ENCODE measurements at places on chromosomes 12 and 14.

- no peak for DNase-seq
Measured at GRCh38 chr14:51539571-51540037, 112.1 kb upstream of the FRMD6 start.

- no peak for DNase-seq
Measured at GRCh38 chr14:83300476-83301064, 1766.9 kb upstream of the SEL1L start.

DNA sequence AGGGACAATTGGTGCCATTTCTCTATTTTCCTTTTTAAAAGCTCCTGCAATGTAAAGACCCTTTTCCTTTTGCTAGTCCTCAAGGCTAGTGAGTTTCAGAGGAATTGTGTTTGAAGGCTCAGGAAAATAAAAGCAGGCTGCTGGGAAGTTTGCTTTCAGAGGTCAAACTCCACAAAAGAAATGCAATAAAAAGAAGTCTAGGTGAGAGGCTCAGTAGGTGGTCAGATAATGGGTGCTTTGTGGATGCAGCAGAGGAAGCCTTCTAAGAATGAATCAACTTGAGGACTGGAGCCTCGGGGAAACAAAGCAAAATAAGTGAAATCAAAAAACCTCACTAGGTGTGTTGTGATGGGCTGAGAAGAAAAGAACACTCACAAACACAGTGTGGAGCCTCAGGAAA is 10.3 kb downstream of the CCDC175 start:
- DNase-seq, result no peak

DNA sequence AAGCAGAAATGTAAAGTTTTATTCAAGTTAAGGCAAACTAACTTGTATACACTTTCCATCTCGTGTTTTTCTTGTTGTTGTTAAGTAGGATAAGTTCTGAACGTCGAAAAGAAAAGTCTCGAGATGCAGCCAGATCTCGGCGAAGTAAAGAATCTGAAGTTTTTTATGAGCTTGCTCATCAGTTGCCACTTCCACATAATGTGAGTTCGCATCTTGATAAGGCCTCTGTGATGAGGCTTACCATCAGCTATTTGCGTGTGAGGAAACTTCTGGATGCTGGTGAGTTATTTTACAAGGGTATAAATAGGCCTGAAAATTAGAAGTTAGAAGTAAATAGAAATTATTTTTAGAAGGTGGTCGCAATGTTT is 25.0 kb downstream of the HIF1A start:
- DNase-seq, result no peak

DNA sequence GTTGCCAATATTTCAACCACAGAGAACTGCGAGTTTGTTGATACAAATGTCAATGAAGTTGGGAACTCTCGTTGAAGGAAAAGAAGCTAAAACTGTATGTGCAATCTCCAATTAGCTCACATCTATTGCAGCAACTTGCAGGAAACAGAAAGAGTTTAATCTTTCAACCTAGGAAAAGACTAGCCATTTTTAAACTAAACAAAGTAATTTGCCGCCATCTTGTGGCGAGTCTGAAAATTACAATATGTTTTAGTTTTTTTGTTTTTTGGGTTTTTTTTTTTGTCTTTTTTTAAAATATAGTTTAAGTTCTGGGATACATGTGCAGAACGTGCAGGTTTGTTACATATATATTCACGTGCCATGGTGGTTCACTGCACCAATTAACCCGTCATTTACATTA is 131.2 kb upstream of the FOXG1 start:
- no peak for DNase-seq

GRCh38 chr14:101118233-101118632 is 214.7 kb upstream of the RTL1 start:
- no peak for DNase-seq

- no peak for DNase-seq
Measured at GRCh38 chr12:85424581-85425348, 144.7 kb downstream of the ALX1 start.

DNA sequence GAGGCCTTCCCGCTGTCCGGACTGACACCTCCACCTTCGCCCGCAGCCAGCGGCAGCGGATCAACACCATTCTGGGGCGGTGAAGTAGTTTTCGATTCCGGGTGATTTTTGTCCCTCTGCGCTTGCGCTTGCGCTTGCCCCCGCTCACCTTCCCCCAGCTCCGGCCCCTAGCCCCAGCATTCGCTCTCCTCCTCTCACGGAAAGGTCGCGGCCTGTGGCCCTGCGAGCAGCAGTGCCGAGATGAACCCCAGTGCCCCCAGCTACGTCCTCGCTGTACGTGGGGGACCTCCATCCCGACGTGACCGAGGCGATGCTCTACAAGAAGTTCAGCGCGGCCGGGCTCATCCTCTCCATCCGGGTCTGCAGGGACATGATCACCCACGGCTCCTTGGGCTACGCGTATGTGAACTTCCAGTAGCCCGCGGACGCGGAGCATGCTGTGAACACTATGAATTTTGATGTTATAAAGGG is 22.7 kb upstream of the SRGAP1 start:
- DNase-seq, result no peak

DNA sequence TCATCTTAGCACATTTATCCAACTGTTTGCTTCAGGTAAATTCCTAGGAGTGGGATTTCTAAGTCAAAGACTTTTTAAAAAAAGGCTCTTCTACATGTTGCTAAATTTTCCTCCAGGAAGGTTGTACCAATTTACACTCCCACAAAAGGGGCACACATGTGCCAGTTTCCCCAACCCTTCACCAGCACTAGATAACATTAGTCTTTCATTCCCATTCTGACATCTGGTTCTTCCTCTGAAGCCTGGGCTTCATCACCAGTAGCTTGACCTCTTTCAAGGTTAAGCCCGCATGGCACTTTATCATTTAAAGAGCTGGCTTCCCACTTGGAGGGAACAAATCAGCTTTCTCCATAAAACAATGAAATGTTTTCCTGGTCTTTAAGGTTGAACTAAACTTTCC is 168.4 kb downstream of the MYRFL start:
- DNase-seq, result no peak

DNA sequence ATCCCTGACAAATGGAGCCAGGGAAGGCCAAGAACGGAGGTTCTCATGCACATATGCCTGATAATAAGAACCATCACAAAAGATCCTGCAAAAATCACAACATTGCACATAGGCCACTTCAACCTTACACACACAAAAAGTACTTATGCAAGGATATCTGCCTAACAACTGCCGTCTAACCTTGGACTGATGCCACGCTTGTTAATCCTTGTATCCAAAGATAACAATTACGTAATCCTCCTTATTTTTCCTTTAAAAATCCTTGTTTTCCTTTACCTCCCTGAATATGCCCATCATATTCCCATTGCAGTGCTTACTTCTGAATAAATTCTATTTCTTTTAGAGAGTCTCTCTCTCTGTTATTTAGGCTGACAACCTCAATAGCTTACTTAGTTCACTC is 59.5 kb downstream of the TMEM116 start:
- DNase-seq, result no peak

DNA sequence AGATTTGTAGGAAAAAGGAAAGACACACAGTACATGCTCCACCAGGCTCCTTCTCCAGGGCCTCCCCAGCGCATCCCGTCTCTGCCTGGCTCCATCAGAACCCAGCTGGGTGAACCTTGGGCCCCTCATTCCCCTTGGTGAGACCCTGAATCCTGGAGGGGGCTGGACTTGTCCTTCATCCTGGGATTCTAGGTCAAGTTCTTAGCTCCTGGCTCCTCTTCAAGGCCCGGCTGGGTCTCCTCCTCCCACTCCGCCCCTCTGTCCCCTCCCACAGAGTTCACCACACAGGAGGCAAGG is 49.2 kb downstream of the PSMA6 start:
- no peak for DNase-seq

DNA sequence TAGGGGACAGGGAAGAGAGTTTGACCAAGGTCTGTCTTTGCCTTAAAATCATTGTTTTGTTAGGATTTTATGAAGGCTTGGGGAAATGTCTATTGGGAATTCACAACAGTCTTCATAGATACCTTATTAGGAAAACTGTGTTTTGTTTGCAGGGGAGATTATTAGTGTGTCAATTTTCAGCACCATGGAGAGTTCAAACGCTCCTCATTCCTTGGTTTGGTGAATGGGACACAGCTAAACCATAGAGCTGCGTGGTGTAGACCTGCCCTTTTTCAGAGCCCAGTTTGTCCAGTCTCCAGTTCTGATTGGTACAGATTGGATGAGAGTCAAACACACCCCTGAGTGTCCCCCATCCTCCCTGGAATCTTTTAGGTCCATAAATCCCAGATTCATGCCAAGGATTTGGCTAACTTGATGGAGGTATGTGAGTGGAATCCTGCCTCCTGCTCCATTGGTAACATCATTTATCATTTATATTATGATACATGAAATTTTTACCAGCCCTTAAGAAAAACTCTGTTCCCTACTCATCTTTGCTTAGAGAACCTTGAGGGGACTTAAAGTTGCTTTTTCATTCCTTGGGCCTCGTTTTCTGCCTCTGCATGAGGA is 12.0 kb downstream of the NGDN start:
- DNase-seq, result no peak

DNA sequence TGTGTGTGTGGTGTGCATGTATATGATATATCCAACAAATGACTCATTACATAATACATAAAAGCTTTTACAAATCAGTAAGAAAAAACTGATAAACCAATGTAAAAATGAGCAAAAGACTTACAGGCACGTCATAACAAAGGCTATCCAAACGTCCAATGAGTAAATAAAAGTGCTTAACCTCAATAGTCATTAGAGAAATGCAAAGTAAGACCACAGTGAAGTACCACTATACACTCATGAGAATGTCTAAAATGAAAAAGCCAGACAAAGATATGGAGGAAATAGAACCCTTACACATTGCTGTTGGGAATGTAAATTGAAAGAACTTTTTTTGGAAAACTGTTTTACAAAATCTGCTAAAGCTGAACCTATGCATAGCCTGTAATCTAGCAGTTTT is 7.8 kb downstream of the ABCD2 start:
- DNase-seq, result no peak

DNA sequence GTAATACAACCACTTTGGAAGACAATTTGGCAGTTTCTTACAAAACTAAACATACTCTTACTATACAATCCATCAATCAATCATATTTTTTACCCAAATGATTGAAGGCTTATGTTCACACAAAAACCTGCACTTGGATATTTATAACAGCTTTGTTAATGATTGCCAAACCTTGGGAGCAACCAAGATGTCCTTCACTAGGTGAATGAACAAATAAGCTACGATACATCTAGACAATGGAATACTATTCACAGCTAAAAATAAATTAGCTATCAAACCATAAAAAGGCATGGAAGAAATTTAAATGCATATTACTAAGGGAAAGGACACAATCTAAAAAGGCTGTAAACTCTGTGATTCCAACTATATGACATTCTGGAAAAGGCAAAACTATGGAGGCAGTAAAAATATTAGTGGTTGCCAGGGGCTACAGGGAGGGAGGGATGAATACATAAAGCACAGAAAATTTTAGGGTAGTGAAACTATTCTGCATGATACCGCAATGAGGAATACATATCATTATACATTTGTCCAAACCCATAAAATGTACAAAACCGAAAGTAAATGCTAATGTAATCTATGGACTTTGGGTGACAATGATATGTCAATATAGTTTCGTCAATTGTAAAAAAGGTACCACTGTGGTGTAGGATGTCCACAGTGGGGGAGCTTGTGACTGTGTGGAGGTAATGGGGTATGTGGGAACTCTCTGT is 70.5 kb downstream of the GPR65 start:
- no peak for DNase-seq

- no peak for DNase-seq
Measured at GRCh38 chr12:120563495-120563894, 17.7 kb downstream of the POP5 start.

- no peak for DNase-seq
Measured at GRCh38 chr12:105454688-105455087, 124.2 kb downstream of the C12orf75 start.

- DNase-seq, result no peak
Measured at GRCh38 chr12:46676797-46677520, 148.8 kb downstream of the SLC38A4 start.

DNA sequence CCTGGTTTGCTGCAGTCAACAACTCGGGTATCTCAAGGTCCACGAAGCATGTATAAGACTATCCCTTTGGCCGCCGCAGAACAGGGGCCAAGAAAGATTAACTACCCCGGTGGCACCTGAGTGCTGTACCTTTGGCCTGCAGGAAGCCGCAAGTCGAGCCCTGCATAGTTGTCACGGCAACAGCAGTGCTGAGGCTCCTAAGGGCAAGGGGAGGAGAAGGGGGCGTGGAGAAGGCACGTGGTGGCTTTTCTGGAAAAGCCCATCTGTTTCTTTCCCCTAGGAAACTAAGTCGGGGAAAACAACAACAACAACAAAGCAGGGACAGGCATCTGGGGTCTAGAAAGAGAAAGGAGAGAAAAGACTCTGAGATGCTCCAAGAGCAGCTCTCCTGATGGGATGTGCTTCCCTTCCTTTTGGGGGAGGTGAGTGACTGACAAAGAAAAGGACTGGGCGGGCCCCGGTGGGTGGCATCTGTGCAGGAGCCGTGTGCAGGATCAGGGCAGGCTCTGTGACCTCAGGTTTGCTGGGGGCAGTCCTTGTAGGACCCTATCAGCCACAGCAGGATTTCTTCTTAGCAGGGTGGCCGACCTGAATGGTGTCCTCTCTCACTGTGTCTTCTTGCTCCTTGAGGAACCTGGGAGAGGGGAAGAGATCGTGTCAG is 123.9 kb downstream of the PRMT8 start:
- no peak for DNase-seq

- DNase-seq, result no peak
Measured at GRCh38 chr12:6535960-6536847, 1.9 kb downstream of the GAPDH start.

GRCh38 chr12:130336723-130337487 is 782 bp upstream of the PIWIL1 start:
- DNase-seq, result no peak

GRCh38 chr12:6987956-6988553 is 17.3 kb downstream of the EMG1 start:
- no peak for DNase-seq

DNA sequence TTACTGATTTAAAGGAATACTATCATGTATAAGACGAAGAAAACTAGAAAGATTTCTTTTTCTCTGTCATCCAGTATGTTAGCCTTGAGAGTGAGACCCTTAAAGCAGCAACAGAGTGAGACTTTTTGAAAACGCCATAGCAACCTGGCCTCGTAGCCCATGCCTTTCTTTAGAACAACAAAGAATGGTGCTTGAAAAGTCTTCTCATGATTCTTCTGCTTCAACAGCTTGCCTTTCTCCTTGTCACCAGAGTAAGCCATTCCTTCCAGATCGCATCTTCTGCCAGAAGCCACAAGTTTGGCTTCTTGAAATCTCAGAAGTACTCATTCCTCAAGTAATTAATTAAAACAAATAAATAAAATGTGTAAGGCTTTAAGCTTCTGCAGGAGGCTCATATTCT is 109.3 kb downstream of the PDE3A start:
- DNase-seq, result no peak

- DNase-seq, result no peak
Measured at GRCh38 chr14:39665075-39665475, 232.8 kb upstream of the FBXO33 start.

DNA sequence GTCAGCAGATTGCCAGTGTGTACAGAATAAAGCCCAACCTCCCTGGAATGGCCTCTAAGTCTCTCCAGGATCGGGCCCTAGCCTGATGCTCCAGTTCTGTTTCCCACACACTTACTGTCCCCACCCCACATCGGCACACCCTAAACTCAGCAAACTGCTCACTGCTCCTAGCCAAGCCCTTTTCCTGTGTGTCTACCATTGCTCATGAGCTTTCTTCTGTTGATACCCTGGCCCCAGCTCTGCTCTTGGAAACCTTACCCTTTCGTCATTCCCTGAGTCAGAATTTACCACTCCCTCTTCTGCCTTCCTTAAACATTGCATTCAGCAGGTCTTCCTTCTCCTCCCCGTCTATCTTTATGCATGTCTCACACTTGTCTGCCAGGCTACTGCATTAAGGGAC is 158.9 kb downstream of the TMX1 start:
- no peak for DNase-seq
